ENCODE measurements at places on chromosomes 6 and 20. TPM values are rescaled to one million over a fixed set of nuclear protein-coding genes. Genes with fewer than 3 reads are reported as not detected.

Gene BMP6
- not detected for total RNA-seq

Gene SLC17A2
- total RNA-seq = not detected

Gene MAPK13
- total RNA-seq = 75.7 TPM

Gene TREM2
- 0.44 TPM for total RNA-seq

Gene OPRM1
- not detected for total RNA-seq

Gene CSNK2B
- total RNA-seq = 323 TPM

Gene ZKSCAN8
- total RNA-seq = 15.6 TPM

Gene EYS
- not detected for total RNA-seq

Gene BNIP5
- total RNA-seq = not detected

Gene WFDC2
- 0.55 TPM for total RNA-seq

Gene OTOR
- total RNA-seq = not detected

Gene GPR63
- total RNA-seq = 1.5 TPM

Gene IMPG1
- not detected for total RNA-seq

Gene IL20RA
- total RNA-seq = not detected

Gene SLC2A10
- not detected for total RNA-seq

Gene TRIM15
- total RNA-seq = not detected

Gene FOXA2
- total RNA-seq = not detected

Gene PTGIS
- total RNA-seq = 7.6 TPM

Gene MAFB
- 1.7 TPM for total RNA-seq

Gene TRIM31
- not detected for total RNA-seq

Gene FAM83B
- total RNA-seq = not detected

Gene TBXT
- total RNA-seq = not detected
